ENCODE measurements at places on chromosomes 1 and 21.

GRCh38 chr1:244322791-244323521 lies 128.8 kb downstream of the ADSS2 start:
- peak overlapping the region; percentile 64 for H3K27ac ChIP-seq
- no peak for DNase-seq
- H3K36me3 ChIP-seq: no peaks in the 10 kb centered on the region
- H3K27me3 ChIP-seq: no peaks in the 10 kb centered on the region
- no peak overlapping the region for H3K4me3 ChIP-seq

DNA sequence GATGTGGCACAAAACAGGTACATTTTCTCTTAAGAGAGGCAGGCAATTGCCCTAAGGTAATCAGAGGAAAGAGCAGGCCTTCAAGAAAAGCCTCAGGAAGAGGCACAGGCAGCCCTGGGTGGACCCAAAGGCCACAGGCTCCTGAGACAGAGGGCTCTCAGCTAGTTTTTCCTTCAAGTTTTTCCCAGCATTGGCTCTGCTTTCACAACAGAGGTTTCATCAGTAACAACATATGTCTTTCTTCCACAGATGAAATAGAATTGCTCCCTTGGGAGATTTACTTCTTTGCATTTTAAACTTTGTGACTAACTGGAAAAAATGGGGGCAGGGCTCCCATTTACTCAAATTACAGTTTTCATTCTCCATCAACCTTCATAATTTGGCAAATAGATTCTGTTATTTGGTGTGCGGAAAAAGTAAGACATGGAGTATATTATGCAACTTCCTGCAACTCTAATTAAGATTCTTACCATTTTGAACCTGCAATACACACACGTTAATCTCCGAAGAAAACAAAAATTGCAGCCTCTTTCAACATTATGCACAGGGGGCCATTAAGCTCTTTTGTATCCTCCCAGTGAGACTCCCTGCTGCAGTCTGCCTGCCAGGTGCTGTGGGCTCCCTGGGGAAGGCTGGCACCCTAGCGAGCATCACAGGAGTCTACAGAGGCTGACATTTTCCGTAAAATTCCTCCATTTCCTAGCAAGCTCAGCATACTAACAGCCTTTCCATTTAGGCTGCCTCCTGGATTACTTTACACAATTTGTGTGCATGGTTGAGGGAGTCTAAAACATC lies 282.3 kb downstream of the USH2A start:
- H3K27ac ChIP-seq: no peak overlapping the region
- no peaks in the 10 kb centered on the region for H3K27me3 ChIP-seq
- no peaks in the 10 kb centered on the region for H3K4me1 ChIP-seq
- no peak for DNase-seq

DNA sequence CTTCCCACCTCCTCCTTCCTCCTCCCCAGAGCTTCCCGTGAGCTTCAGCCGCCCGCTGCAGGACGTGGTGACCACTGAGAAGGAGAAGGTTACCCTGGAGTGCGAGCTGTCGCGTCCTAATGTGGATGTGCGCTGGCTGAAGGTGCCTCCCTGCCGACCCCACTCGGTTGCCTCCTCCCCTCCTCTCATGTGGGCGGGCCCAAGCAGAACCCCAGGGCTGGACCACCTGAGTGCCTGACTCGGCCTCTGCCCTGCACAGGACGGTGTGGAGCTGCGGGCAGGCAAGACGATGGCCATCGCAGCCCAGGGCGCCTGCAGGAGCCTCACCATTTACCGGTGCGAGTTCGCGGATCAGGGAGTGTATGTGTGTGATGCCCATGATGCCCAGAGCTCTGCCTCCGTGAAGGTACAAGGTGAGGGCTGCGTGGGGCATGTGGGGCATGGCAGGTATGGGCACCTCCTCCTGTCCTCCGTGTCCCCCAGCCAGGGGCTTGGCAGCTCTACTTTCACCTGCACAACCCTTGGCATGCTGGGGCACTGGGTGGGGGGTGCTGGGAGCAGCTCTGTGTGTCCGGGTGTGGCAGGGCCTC lies 69.2 kb downstream of the OBSCN start:
- no peak overlapping the region for H3K27ac ChIP-seq
- DNase-seq: no peak
- H3K4me3 ChIP-seq: no peak overlapping the region
- H3K36me3 ChIP-seq: no peaks in the 10 kb centered on the region

DNA sequence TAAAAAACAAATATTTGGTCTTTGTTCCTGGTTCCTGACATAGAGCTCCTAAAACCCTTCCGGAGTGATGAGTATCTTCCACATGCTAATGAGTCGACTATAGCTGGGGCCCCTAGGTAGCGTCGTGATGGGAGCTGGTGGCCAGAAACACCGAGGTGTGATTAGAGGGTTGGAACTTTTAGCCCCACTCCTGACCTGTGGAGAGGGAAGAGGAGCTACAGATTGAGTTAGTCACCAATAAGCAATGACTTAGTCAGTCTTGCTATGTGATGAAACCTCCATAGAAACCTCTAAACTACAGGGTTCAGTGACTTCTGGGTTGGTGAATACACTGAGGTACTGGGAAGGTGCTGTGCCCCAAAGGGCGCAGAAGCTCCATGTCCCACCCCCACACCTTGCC lies 30.1 kb upstream of the PLD5 start:
- no peak for DNase-seq
- no peak overlapping the region for H3K27ac ChIP-seq
- H3K4me3 ChIP-seq: no peak overlapping the region
- H3K36me3 ChIP-seq: no peaks in the 10 kb centered on the region

GRCh38 chr1:167227934-167228378 lies 7.3 kb downstream of the POU2F1 start:
- H3K27ac ChIP-seq: no peak overlapping the region
- no peak overlapping the region for H3K4me3 ChIP-seq
- H3K27me3 ChIP-seq: no peaks in the 10 kb centered on the region
- no peaks in the 10 kb centered on the region for H3K36me3 ChIP-seq
- no peak for DNase-seq
- peaks cover 25% of the 10 kb centered on the region for H3K4me1 ChIP-seq

GRCh38 chr21:33902349-33902748 lies 13.3 kb downstream of the ATP5PO start:
- no peaks in the 10 kb centered on the region for H3K27me3 ChIP-seq
- no peak overlapping the region for H3K4me3 ChIP-seq
- no peak for DNase-seq
- H3K27ac ChIP-seq: no peak overlapping the region

GRCh38 chr1:224264321-224264720 lies 65.7 kb downstream of the NVL start:
- DNase-seq: no peak
- no peak overlapping the region for H3K4me3 ChIP-seq
- H3K27me3 ChIP-seq: no peaks in the 10 kb centered on the region
- H3K36me3 ChIP-seq: peaks cover 9% of the 10 kb centered on the region
- no peak overlapping the region for H3K27ac ChIP-seq

DNA sequence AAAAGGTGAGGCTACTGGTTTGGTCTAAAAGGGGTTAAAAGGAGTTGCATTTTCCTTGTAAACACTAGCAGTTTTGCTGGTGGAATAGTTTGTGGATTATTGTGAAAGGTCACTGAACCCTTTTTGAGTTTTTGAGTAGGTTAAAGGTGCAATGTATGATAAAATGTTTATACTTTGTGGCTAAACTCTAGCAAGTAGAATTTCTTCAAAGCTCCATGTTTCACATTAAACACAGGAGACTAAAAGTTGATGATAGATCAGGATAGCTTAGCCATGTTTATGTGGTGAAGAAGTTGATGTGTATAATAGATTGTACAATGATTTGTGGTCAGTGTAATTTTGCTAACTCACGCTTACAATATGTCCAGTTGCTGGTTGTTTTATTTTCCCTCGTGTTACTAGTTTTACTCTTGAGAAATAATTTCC lies 13.1 kb downstream of the ZNF326 start:
- H3K4me3 ChIP-seq: no peak overlapping the region
- H3K4me1 ChIP-seq: no peaks in the 10 kb centered on the region
- H3K36me3 ChIP-seq: peaks cover 13% of the 10 kb centered on the region
- no peak overlapping the region for H3K27ac ChIP-seq

DNA sequence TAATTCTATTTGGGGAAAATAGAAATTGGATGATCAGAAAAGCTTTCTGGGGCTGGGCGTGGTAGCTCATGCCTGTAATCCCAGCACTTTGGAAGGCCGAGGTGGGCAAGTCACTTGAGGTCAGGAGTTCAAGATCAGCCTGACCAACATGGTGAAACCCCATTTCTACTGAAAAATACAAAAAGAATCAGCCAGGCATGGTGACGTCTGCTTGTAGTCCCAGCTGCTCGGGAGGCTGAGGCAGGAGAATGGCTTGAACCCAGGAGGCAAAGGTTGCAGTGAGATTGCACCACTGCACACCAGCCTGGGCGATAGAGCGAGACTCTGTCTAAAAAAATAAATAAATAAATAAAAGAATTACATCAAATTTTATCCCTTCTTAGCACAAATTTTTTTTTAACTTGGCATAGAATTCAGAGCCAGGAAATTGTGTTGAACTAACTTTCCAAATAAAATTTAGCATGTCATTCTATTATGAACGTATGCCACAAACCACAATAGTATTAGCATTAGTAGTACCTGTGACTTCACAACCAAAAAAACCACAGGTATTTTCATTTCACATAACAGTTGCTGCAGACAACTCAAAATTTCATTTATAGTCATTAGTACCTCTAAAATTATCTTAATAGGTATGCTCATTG lies 4.5 kb upstream of the ANKRD13C start:
- no peak overlapping the region for H3K27ac ChIP-seq
- H3K4me1 ChIP-seq: peaks cover 10% of the 10 kb centered on the region
- no peak overlapping the region for H3K4me3 ChIP-seq
- H3K27me3 ChIP-seq: no peaks in the 10 kb centered on the region
- no peaks in the 10 kb centered on the region for H3K36me3 ChIP-seq
- no peak for DNase-seq

GRCh38 chr21:43266534-43266933 lies 97.7 kb downstream of the CRYAA start:
- no peaks in the 10 kb centered on the region for H3K4me1 ChIP-seq
- no peak for DNase-seq

- H3K4me3 ChIP-seq: no peak overlapping the region
- H3K36me3 ChIP-seq: no peaks in the 10 kb centered on the region
- H3K27me3 ChIP-seq: no peaks in the 10 kb centered on the region
- peaks cover 5% of the 10 kb centered on the region for H3K4me1 ChIP-seq
- H3K27ac ChIP-seq: no peak overlapping the region
Observed at GRCh38 chr1:182041615-182042014, 19.9 kb downstream of the ZNF648 start.

- H3K27ac ChIP-seq: no peak overlapping the region
- no peaks in the 10 kb centered on the region for H3K36me3 ChIP-seq
- H3K4me3 ChIP-seq: no peak overlapping the region
- no peaks in the 10 kb centered on the region for H3K27me3 ChIP-seq
- peaks cover 10% of the 10 kb centered on the region for H3K4me1 ChIP-seq
Observed at GRCh38 chr1:116947092-116947860, 37.6 kb downstream of the PTGFRN start.

DNA sequence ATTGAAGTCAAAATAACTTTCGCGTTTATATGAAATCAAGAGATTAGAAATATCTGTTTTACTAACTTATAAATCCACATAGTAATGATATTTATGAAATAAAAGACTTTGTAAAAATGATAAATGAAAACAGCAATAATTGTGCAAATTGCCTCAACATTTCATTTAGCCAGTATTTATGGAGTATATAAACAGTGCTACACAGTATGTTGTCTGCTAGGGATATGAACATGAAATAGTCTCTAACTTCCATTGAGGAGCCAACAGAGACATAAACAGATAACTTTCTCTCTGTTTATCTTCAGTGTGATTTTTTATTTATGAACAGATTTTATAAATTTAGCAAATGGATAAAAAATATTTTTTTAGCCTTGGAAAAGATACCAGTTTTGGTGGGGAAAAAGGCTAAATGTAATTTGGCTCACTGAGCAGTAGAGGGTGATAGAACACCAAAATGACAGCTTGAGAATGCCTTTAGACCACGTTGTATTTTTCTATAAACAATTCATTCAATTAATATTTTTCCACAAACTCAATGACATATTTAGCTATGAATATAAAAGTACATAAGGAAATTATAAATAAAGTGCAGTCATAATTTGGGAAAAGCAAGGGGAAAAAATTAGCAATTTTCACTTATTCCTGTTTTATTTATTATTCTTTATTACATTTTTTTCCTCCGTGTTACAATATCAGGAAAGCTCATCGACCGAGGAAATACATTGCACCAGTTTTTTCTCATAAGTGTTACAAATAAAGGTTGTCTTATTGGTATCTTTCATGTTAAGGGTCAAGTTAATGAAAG lies 47.5 kb upstream of the EEIG2 start:
- no peaks in the 10 kb centered on the region for H3K4me1 ChIP-seq
- no peaks in the 10 kb centered on the region for H3K27me3 ChIP-seq
- no peaks in the 10 kb centered on the region for H3K36me3 ChIP-seq
- no peak overlapping the region for H3K4me3 ChIP-seq

DNA sequence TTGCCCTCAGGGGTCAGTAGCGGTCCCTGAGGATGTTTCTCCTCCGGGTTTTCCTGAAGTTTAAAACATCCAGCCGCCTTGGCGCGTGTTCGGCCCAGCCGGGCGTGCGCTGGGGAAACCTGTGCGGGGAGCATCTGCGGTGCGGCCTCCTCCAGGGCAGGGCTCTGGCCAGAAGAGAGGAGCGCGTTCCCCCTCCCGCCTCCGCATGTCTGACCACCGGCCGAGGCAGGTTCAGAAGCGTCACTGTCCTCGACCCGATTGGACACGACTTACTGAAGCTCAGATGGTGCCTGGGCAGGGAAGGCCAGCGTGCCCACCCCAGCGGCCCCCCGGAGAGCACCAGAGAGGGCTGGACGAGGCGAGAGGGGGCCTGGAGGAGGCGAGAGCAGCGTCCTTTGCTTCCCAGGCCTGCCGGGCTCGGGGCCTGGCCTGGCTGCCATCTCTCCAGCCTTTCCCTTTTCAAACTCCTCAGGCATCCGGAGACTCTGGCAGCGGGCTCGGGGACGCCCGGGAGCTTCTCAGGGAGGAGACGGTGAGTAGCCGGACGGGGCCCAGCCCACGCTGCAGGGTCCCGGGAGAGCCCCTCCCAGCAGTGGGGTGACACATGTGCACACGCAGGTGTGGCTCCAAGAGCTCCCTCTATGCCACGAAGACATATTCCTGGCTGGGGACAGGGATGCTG lies 67.1 kb downstream of the SLC19A1 start:
- H3K4me1 ChIP-seq: peaks cover 50% of the 10 kb centered on the region
- H3K36me3 ChIP-seq: no peaks in the 10 kb centered on the region
- no peak overlapping the region for H3K27ac ChIP-seq
- no peak overlapping the region for H3K4me3 ChIP-seq
- H3K27me3 ChIP-seq: no peaks in the 10 kb centered on the region
- no peak for DNase-seq

DNA sequence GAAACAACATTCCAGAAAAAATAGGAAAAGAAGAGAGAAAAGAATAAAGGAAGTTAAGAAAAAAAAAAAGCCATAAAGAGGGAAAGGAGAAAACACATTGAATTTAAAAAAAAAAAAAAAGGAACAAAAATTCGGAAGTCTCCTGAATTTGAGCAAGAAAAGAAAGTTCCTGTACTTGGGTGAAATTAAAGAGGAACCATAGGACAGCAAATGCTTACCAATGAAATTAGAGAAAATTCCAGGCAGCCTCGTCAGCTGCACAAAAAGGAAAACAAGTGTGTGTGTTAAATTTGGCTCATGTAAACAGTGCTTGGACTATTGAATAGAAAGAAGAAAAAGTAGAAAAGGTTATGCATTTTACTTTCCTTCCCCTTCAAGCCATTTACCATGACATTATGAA lies 4.9 kb downstream of the IL12RB2 start:
- H3K27me3 ChIP-seq: no peaks in the 10 kb centered on the region
- H3K4me1 ChIP-seq: no peaks in the 10 kb centered on the region
- no peak overlapping the region for H3K27ac ChIP-seq

Measured in CD8-positive, alpha-beta memory T cell (primary cell).